Activated T-cell treated with anti-CD3 and anti-CD28 coated beads, Interleukin-2, amount 50 U/mL, for 48 hours (primary cell): ENCODE measurements at places on chromosomes 3 and 15.

DNA sequence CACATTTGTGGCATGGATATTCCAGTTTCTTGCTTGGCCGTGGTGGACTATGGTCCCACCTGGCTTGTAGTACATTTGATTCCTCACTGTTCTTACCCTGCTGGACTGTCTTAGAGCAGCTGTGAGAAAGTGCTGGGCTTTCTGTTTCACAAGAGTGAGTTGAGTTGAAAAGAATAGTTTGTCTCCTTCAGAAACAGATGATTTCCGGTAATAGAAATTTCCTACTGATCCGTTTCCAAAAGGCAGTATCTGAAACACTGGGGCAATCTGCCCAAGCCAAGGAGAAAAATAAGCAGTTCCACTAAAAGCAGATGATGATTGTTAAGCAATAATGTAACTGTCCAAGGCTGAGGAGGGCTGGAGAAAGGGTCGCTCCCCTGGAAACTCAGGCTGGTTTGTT is 96.0 kb downstream of the SUCLG2 start:
- no peak for DNase-seq

DNA sequence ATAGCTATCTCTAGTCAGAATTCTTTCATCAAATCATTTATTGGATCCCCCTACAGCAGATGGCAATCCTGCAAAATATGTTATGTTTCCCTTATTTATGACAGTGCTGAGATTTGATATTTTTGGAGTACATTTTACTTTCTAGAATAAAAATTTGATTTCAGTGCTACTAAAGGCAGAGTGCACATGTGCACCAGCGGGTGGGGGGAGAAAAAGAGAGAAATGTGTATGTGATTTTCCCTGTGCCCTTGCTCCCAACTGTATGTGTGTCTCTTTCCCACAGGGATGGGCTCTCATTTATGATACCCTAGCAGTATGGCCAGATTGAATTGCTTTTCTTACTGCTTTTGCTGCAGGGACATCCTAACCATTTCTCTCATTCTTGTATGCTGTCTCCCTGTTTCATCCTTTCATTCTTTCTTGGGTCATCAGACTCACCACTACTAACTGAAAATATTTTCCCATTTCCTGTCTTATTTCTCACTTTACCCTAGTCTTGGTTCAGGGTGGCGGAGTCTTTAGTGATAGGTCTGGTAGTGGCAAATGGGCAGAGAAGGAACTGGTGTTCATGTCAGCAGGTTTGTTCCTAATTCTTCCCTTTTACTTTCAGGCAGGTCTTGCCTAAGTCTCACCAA is 140.7 kb downstream of the TCF12 start:
- no peak for DNase-seq

- no peak for DNase-seq
Measured at GRCh38 chr15:68223171-68223570, 6.4 kb downstream of the CLN6 start.

DNA sequence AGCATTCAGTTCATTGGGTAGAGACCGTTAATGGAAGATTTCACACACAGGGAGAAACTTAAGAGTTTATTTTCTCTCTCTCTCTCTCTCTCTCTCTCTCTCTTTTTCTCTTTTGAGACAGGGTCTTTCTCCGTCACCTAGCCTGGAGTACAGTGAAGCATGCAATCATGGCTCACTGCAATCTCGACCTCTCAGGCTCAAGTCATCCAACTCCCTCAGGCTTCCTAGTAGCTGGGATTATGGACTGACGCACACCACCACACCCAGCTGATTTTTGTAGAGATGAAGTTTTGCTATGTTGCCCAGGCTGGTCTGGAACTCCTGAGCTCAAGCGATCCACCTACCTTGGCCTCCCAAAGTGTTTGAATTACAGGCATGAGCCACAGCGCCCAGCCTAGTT is 1.6 kb downstream of the WDR72 start:
- no peak for DNase-seq

GRCh38 chr3:65466300-65466988 is 572.3 kb downstream of the MAGI1 start:
- no peak for DNase-seq
